Hindlimb muscle (tissue), 1 donor: ENCODE measurements at places on chromosomes 7 and 10.

DNA sequence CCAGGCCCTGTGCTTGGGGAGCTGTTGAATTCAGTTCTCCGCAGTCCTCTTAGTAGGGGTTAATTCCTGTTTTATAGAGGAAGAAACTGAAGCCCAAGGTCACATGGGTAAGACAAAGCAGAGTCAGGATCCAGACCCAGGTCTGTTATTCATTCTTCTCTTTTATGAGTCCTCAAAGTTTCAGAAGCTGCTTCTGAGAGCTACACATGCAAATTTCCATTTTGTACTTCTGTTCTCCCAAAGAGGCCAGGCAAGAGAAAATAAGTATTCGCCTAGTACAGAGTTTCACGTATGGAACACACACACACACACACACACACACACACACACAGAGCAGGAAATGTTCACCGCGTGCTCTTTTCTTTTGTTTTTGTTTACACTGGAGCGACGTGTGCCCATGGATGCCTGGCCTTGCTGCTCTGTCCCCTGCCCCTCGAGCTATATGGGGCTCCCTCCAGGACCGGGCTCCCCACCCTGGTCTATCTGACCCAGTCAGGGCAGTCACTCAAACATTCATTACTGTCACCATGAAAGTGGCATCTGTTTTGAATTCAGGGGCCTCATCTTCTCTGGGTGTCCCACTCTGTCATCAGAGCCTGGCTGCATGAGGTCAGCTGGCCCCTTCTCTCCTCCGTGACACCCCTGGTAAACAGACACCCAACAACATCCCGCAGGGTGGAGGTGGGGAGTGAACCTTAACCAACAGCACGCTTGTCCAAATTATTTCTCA is 84.4 kb downstream of the TNS3 start:
- no peak for DNase-seq

DNA sequence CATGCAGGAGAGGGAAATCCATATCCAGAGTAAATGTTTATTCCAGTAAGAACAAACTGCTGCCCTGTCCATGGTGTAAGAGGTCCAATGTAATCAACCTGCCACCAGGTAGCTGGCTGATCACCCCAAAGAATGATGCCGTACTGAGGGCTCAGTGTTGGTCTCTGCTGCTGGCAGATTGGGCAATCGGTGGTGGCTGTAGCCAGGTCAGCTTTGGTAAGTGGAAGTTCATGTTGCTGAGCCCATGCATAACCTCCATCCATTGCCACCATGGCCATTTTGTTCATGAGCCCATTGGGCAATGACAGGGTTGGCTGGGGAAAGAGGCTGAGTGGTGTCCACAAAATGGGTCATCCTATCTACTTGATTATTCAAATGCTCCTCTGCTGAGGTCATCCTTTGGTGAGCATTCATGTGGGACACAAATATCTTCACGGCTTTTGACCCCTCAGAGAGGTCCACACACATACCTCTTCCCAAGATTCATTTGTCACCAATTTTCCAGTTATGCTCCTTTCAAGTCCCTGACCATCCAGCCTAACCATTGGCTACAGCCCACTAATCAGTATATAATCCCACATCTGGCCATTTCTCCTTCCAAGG is 23.3 kb upstream of the PAPSS2 start:
- no peak for DNase-seq

GRCh38 chr7:157818701-157819454 is 482.1 kb downstream of the DNAJB6 start:
- no peak for DNase-seq

DNA sequence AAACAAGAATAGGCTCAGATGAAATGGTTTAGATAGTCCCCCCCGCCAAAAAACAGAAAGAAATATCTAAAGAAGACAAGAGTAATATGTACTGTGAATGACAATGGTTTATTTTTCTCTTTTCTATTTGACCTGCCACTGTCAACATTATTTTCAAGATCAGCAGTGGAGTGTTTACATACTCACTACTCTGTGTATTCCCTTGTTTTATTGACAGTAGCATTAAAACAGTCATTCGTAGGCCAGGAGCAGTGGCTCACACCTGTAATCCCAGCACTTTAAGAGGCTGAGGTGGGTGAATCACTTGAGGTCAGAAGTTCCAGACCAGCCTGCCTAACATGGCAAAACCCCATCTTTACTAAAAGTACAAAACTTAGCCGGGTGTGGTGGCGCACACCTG is 245.3 kb upstream of the SLC26A5 start:
- no peak for DNase-seq

DNA sequence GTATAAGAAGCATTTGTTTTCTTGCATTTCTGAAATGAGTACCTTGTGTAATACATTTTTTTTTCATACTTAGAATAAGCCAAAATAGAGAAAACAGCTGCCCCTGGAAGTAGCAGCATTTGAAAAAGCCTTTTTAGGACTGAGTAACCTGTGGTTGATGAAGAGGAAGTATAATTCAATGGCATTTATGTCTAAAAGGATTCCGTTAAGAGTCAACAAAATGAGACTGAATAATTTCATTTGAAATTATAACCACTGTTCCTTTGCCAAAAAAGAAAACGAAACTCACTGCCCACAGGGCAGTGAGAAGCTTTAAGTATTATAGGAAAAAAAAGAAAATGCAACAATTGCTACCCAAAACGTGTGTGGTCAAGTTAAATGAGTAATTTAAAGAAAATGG is 705.6 kb upstream of the PHF14 start:
- DNase-seq, result no peak

DNA sequence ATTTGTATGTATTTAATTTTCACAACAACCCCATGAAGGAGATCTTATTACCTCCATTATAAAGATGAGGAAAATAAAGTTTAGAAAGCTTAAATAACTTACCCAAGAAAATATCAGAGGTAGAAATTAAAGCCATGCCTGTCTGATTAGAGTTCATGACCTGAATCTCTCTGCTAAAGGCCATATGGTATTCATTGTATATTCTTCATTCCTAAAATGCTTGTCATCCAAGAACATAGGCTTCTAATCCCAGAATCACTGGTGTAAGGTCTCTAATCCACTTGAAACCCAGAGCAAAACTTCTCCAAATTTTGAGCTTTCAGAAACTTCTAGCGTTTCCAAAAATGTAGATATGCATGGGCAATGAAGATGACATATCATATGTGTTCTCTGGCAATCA is 72.3 kb upstream of the YAE1 start:
- no peak for DNase-seq

GRCh38 chr7:65809259-65809981 is 63.5 kb upstream of the VKORC1L1 start:
- DNase-seq, result no peak

GRCh38 chr10:109853921-109854320 is 69.4 kb downstream of the XPNPEP1 start:
- DNase-seq, result no peak

- DNase-seq, result no peak
Measured at GRCh38 chr7:97081521-97082300, 35.8 kb upstream of the SDHAF3 start.

GRCh38 chr7:96236198-96237039 is 85.5 kb downstream of the SLC25A13 start:
- peak; percentile 40 for DNase-seq

DNA sequence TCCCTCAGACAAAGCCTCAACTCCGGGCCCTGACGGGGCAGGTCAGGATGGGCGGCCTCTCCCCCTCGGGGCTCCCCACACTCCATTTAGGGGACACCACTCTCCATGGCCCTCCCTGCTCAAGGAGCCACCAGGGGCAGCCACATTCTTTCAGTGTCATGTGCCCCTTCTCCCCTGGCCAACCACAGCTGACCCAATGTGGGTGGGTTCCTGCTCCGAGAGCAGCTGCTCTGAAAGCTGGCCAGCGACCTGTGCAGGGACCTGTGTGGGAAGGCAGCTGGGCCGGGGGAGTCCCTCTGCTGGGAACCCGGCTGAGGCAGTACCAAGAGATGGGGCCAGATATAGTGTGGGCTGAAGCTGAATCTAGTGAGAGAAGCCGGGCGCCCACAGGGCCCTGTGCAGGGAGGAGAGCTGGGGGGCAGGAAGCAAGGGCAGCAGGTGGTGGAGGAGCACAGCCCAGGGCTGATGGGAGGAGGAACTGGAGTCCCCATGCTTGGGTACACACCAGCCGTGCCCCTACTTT is 40.6 kb upstream of the NPFFR1 start:
- no peak for DNase-seq

DNA sequence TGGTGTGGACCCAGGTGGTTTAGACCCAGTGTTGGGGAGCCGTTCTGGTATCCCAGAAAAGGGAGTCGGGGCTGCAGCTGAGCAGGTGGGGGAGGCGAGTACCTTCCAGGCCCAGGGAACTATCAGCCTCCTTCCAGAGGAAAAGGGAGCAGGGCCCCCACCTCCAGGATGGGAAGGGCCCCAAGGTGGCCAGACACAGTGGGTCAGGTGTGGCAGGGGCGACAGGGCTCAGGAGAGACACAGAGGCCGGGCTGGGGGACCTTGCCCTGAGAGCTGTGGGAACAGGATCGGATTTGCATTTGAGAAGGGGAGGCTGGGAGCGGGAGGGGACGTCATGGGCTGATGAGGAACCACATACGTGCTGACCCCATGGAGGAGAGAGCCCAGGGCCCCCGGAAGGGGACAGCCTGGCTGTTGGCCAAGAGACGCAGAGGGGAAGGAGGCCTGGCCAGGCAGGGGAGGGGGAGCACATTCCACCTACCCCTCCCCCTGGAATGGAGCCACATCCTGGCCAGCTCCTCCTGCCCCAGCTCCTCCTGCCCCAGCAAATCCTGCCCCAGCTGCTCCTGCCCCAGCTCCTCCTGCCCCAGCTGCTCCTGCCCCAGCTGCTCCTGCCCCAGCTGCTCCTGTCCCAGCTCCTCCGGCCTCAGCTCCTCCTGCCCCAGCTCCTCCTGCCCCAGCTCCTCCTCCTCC is 9.7 kb upstream of the TTYH3 start:
- peak; percentile 79 for DNase-seq

DNA sequence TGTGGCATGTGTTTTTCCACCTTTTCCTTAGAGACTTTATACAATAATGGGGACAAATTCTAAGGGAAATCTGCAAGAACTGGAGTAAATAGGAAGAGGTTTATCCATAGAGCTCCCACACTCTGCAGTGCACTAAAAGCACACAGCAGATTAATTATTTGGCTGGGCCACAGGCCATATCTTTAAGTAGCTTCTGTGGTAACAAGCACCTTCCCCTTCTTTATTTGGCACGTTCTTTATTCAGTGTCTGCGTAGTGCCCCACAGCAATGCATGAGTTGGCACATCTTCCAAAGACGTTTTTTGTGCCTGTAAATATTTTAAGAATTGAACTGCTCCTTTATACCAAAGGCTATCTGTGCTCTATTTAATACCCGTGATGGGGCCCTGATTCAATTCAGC is 104.9 kb upstream of the MBL2 start:
- DNase-seq, result no peak

DNA sequence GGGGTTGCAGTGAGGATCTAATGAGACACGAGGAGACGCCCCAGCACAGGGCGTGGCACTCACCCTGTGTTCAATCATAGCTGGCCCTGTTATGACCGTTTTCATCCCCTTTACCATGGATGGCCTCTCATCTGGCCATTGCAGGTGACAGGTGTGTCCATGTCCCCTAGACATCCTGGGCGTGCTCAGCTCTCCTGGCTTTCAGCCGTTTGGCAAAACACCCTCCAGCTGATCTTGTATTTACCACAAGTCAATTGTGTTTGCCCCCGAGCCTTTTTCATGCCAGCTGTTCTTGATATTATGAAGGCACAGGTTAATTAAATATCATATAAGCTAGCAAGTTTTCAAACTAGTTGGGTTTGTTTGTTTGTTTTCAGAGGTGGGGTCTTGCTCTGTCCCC is 97.1 kb downstream of the CHST15 start:
- DNase-seq, result no peak

GRCh38 chr7:27519793-27520469 is 142.8 kb downstream of the HIBADH start:
- DNase-seq, result no peak

DNA sequence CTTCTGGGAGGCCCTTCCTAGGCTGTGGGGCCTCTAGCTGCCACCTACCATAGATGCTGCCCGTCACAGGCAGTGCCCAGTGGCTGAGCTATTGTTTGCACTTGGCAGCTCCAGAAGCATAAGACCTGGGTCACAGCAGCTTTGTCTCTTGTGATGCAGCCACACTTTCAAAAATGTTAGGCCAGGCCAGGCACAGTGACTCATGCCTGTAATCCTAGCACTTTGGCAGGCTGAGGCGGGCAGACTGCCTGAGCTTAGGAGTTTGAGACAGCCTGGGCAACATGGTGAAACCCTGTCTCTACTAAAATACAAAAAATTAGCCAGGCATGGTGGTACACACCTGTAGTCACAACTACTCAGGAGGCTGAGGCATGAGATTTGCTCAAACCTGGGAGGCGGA is 9.5 kb upstream of the KAZALD1 start:
- no peak for DNase-seq

- DNase-seq, result no peak
Measured at GRCh38 chr7:158123214-158123613, 464.4 kb downstream of the PTPRN2 start.

GRCh38 chr7:120131096-120131839 is 141.7 kb upstream of the KCND2 start:
- DNase-seq, result no peak

DNA sequence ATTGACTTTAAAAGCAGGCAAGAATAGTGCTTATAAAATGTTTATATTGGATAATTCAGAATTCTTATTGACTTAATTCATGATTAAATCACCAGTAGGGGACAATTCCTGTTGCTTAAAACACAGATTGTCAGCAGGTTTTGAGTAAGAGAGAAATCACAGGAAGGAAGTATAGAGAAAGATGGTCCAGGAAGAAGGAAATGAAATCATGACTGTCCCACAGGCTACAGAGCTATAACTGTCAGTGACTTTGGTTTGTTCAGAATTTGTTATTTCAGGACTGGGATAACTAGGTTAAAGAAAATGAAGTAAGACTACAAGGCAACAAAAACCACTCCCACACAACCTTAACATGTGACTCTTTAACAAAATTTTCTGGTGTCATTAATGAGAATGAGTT is 6.8 kb downstream of the GNGT1 start:
- DNase-seq, result no peak

DNA sequence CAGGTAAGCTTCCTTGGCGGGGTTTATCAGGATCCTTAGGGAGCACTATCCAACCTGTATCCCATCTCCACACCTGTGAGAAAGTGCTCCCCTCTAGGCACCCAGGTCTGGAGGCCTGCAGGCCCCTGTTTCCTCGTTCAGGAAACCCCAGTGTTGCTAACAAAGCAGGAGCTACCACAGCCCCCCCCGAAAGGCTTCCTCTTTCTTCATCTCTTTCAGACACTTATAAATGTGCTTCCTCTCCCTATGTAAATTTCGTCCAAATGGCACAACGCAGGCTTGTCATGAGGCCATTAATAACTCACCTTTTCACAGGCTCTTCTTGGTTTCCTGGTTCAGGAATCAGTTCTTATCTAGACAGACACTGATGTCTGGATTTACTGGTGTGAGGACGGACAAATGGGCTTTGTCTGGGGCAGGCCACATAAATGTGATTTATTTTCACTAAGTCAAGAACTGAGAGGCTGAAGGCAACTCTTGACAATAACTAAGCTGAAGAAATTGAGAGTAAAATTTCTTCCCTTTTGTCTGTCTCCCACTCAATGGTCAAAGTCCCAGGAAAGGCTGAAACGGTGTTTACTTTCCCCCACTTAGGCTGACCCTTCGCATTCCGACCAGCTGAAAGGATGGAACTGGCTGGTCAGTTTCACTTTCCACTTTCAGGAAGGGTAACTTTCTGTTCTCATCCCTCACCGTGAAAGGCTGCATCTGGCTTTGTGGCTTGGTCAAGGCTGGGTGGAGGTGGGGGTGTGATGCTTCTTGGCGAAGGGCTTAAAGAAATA is 46.8 kb downstream of the PIK3AP1 start:
- no peak for DNase-seq
